Activated naive CD4-positive, alpha-beta T cell (primary cell): ENCODE measurements at places on chromosomes 6 and 20.

GRCh38 chr6:142030115-142030619 is 102.6 kb upstream of the GJE1 start:
- DNase-seq = no peak

DNA sequence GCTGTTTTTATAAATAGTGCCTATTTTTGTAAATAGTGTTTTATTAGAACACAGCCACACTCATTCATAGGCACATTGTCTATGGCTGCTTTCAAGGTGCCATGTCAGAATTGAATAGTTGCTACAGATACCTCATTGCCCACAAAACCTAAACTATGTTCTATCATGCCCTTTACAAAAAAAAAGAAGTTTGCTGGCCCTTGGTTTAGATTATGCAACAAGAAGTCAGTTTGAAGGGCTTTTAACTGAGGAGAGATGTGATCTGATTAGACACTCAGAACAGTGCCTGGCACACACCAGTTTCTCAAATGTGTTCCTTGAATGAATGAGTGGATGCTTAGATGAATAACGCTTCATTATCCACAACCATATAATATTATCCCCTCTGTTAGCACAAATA is 366.1 kb downstream of the MAFB start:
- no peak for DNase-seq

DNA sequence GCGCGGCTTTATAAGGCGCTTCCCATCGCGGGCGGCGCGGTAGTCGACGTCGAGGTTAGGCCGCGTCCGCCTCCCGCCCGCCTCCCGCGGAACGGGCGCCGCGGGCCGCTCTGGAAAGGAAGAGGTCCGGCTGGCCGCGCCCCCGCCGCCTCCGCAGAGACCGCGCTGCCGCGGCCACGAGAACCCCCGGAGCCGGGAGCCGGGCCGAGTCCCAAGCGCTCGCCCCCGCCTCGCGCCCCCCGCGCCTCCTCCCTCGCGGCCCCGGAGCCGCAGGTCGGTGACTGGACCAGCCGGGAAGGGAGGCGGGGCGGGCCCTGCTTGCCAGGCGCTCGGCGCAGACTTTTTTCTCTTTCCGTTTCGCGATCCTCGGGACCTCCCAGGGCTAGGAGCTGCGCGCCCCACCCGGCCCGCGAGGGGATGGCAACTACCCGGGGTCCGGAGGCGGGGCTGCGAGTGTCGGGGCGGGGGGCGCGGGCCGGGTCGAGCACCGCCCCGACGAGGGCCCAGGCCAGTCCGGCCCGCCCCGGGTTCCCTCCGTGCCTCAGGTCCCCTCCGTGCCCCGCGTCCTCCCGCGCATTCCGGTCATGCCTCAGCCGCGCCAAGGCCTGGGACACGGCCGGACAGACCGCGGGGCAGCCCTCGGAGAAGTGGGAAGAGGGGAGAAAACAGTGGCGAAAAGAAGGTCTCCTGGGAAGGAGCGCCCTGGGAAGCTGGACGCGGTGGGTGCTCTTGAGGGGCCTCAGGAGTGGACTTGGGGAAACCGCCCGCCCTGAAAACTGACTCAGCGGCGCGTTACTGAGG is 417 bp upstream of the PXDC1 start:
- DNase-seq = peak; percentile 7

DNA sequence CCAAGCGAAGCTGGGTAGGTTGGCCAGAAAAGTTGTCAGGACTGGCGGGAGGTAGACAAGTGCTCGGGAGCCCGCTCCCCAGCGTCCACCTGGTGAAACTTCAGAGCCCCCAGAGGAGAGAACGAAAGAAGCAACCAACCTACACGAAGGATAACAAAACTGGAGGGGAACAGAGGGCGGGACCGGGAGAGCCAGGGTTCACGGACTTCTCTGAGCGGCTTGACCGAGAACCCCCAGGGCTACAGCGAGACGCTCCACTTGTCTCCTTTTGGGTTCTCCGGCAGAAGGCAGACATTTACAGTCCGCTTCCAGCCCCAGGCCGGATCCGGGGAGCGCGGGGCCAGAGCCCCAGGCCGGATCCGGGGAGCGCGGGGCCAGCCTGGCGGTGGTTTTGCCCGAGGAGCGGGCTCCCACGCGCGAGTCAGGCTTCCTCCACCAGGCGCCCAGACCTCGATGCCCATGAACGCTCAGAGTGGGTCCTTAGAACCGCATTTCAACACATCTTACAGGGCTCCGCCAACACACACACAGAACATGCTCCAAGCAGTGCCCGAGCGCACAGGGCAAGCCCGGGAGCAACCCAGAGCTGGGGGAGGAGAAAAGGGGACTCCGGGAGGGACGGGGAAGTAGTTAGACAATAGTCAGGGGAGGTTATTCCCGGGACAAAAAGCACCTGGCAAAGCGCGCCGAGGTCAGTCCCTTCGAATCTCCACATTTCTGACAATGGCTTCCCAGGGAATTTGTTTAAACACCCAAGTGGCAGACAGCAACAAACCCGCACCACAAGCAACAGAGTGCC is 1.1 kb downstream of the PTPRK start:
- peak; percentile 25 for DNase-seq

DNA sequence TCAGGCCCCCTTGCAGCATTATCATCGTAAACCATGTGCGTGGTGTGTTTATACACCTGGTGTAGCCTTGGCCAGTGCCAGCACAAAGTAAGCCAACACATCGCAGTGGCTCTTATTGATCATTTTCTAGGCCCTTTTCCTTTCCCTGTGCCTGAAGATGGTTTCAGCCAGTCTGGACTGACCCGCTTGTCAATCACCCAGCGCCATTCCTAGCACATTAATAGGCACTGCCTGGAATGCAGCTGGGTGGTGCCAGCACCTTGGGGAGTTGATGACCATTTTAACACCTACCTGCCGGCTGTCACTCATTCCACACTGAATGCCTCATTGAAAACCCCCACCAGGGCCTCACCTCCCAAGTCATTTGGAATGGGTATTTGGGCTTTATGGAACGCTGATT is 4.9 kb upstream of the UQCC2 start:
- DNase-seq = no peak

DNA sequence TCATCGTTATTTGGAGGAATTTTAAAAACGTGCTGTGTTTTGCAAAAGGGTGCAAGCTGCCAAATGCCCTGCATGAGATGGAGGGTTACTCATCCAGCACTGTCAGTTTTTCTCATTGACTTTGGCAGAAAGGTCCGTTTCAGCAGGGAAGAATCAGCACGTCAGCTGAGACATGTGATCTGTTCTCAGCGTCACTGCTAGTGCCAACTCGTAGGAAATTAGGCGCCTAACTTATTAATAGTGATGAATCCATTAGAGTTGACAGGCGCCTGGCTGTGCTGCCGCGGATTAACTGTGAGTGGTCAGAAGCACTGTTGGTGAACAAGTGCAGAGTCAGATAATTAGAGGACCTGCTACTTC is 175.5 kb upstream of the FOXQ1 start:
- DNase-seq = no peak

DNA sequence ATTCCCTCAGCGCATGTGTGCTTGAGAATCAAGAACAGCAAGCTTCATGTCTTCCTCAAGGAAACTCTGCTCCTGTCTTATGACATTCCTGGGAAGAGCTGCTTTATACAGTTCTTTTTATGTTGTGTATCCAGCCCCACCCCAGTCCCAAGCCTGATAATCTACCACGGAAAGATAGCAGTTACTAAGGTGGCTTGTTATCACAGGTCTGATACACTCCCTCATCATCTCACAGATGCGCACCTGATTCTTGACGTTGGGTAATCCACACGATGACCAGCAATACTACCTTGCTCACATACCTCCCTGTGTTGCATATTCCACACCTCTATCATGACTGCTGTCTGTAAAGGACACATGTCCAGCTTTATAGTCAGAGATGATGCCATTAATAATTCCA is 3.2 kb downstream of the NHLRC1 start:
- DNase-seq = no peak

GRCh38 chr20:60306105-60306504 is 347.9 kb downstream of the CDH26 start:
- no peak for DNase-seq

DNA sequence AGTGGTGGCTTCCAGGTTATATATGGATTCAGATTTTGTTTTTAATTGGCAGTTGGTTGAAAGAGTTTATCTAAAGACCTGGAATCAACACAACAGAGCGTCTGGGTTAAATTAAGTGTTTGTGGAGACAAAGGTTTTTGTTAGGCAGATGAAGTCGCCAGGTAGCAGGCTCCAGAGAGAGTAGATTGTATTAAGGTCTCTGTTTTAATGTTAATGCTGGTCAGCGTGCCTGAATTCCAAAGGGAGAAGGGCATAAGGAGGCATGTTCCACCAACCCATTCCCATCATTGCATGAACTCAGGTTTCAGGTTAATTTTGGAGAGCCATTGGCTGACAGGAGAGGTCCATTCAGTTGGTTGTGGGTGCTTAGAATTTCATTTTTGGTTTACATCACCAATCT is 744.1 kb upstream of the GJE1 start:
- DNase-seq = no peak

GRCh38 chr6:72784071-72784470 is 162.2 kb downstream of the KCNQ5 start:
- DNase-seq = no peak

- DNase-seq = no peak
Observed at GRCh38 chr20:13342469-13343242, 121.6 kb downstream of the ISM1 start.

DNA sequence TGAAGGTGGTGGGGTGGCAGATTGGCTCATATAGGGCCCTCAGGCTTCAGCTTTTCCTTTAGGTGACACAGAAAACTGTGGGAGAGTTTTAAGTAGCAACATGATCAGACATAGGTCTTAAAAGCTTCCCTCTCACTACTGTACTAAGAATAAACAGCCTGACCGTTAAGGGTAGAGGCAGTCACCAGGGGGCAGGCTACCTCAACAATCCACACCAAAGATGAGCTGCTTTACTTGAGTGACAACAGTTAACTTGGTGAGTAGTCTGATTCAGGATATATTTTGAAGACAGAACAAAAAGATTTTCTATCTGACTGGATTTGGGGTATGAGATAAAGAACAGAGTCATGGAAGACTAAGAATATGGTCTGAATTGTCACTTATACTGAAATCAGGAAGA is 193.1 kb upstream of the SHLD1 start:
- DNase-seq = peak; percentile 25

GRCh38 chr6:27541212-27541932 is 68.5 kb upstream of the ZNF184 start:
- DNase-seq = no peak

DNA sequence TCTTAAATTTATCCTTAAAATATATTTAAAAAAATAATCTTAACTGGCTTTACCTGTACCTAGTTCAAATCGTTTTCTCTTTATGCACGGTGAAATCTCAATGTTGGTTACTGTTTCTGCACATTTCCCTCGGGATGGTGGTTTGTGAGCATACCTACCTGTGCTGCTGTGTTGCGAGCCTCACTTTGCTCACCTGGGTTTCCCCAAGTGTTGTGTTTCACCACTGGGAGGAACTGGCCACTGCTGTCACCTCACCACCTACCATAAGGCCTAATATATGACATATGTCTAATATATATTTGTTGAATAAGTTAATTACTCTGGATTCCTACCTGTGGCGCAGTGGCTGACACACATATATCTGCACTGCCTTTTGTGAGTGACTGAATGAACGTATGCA is 493.5 kb upstream of the FLRT3 start:
- DNase-seq = no peak

DNA sequence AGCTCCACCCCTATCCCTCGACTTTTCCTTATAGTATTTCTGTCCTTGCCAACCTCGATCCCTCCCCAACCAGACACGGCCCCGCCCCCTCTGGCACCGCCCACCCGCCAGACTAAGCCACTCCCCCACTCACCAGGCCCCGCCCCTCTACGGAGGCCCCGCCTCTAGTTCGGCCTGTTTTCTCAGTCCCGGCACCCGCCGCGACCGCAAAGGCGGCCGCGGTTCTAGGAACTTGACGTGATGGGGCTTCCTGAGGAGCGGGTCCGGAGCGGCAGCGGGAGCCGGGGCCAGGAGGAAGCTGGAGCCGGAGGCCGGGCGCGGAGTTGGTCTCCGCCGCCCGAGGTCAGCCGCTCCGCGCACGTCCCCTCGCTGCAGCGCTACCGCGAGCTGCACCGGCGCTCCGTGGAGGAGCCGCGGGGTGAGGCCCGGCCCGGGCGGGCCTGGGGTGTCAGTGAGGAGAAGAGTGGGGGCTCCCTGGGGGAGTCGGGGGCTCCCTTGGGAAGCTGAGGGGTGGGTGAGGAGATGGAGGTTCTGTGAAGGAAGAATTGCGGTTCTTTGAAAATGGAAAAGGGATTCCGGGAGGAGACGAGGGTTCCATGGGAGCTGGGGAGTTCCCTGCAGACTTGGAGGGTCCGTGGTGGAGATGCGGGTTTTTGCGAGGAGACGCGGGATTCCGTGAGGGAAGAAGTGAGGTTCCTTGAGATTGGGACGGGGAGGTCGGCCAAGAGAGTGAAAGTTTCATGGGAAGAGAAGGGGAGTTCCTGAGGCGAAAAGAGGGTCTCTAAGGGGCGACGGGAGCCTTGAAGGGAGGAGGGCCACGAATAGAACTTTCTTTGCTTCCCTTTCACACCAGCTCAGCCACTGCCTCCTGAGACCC is at the start of gene ACSS2:
ACSS2 (plus strand) TSS at position 207 of the 877 bp plus-strand sequence; CDS start at position 241, 34 bp downstream.
- peak; percentile 97 for DNase-seq

GRCh38 chr6:5132731-5133130 is 47.6 kb downstream of the PPP1R3G start:
- DNase-seq = no peak

- no peak for DNase-seq
Observed at GRCh38 chr6:2862712-2863181, 21.1 kb upstream of the SERPINB1 start.

DNA sequence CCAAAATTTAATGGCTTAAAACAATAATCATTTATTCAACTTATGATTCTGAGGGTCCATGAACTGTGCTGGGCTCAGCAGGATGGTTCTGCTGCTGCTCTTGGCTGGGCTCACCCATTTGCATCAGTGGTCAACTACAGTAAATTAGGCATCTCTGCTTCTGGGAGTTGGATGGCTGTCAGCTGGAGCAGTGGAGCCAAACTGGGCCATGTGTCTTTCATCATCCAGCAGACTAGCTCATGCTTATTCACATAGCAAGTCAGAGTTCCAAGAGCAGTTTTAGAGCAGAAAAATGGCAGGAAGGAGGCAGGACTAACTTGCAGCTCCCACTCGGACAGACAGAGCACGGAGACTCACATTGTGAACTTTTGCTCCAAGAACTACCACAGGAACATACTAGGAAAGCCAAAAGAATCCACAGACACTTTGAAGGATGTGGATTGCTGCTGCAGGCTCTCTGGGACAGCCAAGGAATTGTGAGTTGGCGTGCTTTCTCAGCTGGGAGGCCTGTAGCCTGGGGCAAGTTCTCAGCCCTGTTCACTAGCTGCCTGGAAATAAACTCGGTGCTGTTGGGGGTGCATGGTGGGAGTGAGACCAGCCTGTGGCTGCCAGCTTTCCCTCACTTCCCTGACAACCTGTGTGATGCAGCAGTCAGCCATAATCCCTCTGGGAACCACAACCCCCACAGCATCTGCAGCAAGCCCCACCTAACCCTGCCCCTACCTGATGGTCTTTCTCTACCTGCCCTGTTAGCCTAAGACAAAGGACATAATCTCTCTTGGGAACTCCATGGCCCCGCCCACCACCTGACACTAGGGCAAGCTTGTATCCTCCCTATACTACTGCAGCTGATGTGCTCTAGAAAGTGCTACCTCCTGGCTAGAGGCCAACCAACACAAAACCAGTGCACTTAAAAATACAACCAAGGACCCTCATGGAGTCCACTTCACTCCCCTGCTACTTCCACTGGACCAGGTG is 129.0 kb downstream of the JPH2 start:
- no peak for DNase-seq
